Tongue (tissue), 3 donors: ENCODE measurements at places on chromosomes 2 and 18. TPM values are rescaled to one million over a fixed set of nuclear protein-coding genes. Genes with fewer than 3 reads are reported as not detected.

DNA sequence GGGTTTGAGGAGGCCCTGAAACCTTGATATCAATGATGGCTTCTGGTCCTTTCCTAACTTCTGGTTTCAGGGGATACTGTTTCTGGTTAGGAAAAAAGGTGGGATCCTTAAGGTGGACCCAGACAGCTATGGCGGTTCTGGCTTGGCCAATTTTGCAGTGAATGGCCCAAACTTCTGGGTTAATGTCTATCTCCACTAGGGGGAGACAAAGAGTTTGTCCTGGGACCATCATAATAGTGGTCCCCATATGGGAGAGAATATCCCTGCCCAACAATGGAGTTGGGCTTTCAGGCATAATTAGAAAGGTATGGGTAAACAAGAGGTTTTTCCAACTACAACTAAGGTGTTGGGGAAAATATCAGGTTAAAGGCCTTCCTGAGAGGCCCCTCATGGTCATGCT lies 273.5 kb downstream of the CALCRL start:
- DNase-seq, result no peak

- no peak for DNase-seq
Observed at GRCh38 chr2:148876202-148876594, 1.2 kb downstream of the KIF5C start.

The RANBP2 gene
- total RNA-seq, result 98.0 TPM

- DNase-seq, result no peak
Observed at GRCh38 chr2:200482194-200482593, 27.7 kb downstream of the KCTD18 start.

GRCh38 chr2:158189526-158189925 lies 87.8 kb downstream of the UPP2 start:
- DNase-seq, result no peak

DNA sequence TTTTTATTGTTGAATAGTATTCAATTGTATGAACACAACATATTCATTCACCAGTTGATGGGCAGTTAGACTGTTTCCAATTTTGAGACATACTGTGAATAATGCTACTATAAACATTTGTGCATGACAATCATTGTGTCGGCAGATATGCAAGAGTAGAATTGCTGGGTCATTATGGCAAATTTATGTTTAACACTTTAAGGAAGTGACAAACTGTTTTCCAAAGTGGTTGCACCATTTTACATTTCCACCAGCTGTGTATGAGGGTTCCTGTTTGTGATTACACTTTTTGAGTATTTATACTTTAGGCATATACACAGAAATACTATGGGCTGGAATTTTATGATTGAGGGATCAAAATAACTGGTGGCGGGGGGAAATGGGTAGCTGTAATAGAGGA lies 61.2 kb downstream of the MAP4K3 start:
- no peak for DNase-seq

DNA sequence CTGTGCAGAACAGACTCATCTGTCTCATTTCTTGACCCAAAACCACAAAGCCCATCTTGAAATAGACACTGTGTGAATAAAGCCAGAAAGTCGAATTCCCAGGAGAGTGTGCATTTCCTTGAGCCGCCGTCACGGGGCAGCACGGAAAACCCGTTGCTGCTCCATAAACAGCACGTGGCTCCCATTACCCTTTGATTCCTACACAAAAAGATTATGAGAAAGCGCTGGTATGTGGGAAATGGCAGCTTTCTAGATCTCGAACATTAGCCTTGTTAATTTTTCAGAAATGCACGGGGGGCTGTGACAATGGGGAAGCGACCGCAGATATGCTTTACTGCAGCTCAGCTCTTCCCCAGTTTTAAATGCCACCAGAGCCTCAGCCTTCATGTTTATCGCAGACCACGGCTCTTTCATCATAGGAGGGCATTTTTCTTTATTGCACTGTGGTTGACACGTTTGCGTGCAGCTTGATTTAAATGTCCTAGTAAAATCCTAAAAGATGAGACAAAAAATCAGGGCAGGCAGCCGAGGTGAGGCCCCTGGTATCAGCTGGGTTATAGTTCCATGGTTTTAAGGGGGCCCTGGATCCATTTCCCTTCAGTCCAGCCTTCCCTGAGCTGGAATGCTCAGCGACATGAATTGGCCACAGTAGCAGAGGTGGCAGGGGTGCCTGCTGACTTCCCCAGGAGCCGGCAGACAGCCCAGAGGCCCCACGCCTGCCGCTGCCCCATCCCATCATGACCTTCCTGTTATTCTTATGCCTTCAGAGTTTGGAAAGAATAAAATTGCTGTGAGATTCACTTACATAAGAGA lies 249.3 kb downstream of the NDUFA10 start:
- DNase-seq, result peak; percentile 71

GRCh38 chr2:178074123-178075005 lies 1.8 kb upstream of the PDE11A start:
- no peak for DNase-seq

The KIF5C gene
- 2.3 TPM for total RNA-seq

DNA sequence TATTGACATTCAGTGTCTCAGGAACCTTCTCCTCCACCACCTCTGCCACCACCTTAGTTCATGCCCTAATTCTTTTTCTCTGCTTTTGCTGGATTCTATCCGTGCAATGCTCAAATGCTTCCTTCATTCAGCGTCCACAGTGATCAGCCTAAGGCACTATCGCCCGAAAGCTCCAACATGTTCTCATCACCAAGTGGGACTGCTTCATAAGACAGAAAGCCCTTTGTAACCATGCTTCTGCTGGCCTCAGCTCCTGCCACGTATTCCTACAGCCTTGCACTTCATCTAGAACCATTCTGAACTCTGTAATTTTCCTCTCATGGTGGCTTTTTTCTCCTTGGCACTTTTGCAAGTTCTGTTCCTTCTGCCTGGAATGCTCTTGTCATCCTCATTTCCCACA lies 222.9 kb downstream of the HNMT start:
- no peak for DNase-seq

The GULP1 gene
- 62.0 TPM for total RNA-seq

- DNase-seq, result no peak
Observed at GRCh38 chr2:187627153-187627552, 72.9 kb upstream of the TFPI start.

The EIF2AK2 gene
- total RNA-seq, result 31.2 TPM

- DNase-seq, result peak; percentile 41
Observed at GRCh38 chr2:8636721-8637636, 44.9 kb upstream of the ID2 start.

DNA sequence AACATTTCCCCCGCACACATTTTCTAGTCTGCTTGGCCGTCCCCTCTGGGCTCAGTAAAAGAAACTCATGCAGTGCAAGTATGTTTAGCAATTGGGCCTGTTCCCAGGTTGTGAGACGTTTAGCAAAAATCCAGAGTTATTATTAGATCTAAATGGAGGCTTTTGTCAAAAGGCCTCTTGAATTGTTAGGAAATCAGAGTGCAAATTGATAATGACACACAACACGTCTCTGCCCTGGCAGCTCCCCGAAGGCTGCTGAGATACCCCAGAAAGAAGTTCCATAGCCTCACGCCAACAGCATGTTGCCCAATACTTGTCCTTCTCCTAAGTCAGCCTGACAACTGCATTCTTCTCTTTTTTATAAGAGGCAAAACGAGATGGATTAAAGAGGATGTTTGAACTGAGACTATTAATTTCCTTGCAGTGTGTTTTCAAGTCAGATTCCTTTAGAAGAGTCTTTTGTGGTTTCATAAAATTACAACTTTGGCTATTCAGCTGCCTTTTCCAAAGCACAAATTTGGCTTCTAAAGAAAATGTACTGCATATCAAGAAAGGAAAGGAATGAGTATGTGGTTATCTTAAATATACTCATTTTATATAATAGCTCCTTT lies 202.2 kb downstream of the TRIB2 start:
- peak; percentile 73 for DNase-seq
